ENCODE measurements at places on chromosomes 7 and 10. TPM values are rescaled to one million over a fixed set of nuclear protein-coding genes. Genes with fewer than 3 reads are reported as not detected.

GPR146 gene
- total RNA-seq = 6.8 TPM

FAM200A gene
- 5.1 TPM for total RNA-seq

PTPN12 gene
- total RNA-seq = 20.1 TPM

GLCCI1 gene
- 2.1 TPM for total RNA-seq

GAD2 gene
- not detected for total RNA-seq

XRCC2 gene
- 0.75 TPM for total RNA-seq

CAV1 gene
- total RNA-seq = 153 TPM
